ENCODE measurements at places on chromosomes 5 and 9. TPM values are rescaled to one million over a fixed set of nuclear protein-coding genes. Genes with fewer than 3 reads are reported as not detected.

STC2 gene
- 12.0 TPM for total RNA-seq

IFNA21 gene
- not detected for total RNA-seq

GRCh38 chr5:126234563-126235195 lies 188.5 kb upstream of the GRAMD2B start:
- DNase-seq, result no peak
- no peaks in the 10 kb centered on the region for H3K27me3 ChIP-seq
- H3K27ac ChIP-seq, result no peak overlapping the region

DNA sequence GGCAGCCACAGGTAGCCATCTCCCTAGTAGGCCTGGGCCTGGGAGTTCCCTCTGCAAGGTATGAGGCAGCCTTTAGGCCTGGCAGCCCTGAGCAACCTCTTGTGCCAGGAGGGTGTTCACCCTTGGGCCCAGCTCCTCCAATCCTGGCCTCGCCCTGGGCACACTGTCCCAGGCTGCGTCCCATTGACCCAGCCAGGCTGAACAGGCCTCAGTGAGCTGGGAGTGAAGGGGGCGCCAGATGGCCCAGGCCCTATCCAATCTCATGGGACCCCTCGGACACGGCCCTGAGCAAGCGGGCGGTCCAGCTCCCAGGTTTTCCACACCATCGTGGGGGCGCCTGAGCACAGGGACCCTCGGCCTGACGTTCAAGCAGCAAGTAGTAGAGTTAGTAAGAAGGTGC lies 14.5 kb downstream of the SH3GLB2 start:
- H3K4me3 ChIP-seq, result no peak overlapping the region
- no peak for DNase-seq
- H3K27me3 ChIP-seq, result no peaks in the 10 kb centered on the region
- no peak overlapping the region for H3K27ac ChIP-seq
- H3K4me1 ChIP-seq, result no peaks in the 10 kb centered on the region
- peaks cover 6% of the 10 kb centered on the region for H3K36me3 ChIP-seq

GRCh38 chr5:132053483-132053882 lies 7.0 kb upstream of the IL3 start:
- H3K36me3 ChIP-seq, result no peaks in the 10 kb centered on the region
- no peak overlapping the region for H3K4me3 ChIP-seq
- H3K4me1 ChIP-seq, result peaks cover 32% of the 10 kb centered on the region
- no peak overlapping the region for H3K27ac ChIP-seq
